ENCODE measurements at places on chromosomes 4 and X.

DNA sequence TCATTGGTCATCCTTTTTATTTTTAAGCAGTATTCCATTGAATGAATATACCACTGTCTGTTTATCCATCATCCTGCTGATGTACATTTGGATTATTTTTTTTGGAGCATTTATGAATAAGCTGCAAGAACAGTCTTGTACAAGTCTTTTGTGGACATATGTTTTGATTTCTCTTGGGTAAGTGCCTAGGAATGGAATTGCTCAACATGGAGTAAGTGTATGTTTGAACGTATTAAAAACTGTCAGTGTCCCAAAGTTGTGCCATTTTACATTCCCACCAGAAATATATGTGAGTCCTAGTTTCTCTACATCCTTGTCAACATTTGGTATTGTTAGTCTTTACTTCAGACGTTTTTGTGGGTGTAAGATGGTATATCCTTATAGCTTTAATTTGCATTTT lies 287.0 kb upstream of the POF1B start:
- DNase-seq = no peak

- no peak for DNase-seq
Measured at GRCh38 chrX:91079342-91080114, 355.1 kb upstream of the PABPC5 start.

GRCh38 chr4:89171176-89171805 lies 60.0 kb downstream of the TIGD2 start:
- no peak for DNase-seq

- DNase-seq = no peak
Measured at GRCh38 chr4:4402966-4403365, 16.1 kb downstream of the NSG1 start.

GRCh38 chrX:22748093-22748999 lies 251.4 kb upstream of the DDX53 start:
- DNase-seq = peak; percentile 23

- DNase-seq = no peak
Measured at GRCh38 chr4:54231768-54232688, 2.9 kb downstream of the PDGFRA start.
